ENCODE measurements at places on chromosomes 4 and X.

DNA sequence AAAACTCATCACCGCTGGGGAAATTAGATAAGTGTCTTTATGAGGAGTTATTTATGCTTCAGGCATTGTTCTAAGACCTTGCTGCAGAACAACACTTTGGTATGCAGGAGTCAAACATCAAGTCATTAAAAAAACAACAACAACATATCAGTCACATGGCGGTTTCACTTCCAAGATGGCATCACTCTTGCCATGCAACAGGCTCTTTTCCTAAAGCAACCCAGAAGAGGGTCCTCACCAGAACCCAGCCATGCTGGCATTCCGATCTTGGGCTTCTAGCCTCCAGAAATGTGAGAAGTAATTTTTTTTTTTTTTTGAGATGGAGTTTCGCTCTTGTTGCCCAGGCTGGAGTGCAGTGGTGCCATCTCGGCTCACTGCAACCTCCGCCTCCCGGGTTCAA is 8.7 kb upstream of the RBMX start:
- DNase-seq, result no peak

DNA sequence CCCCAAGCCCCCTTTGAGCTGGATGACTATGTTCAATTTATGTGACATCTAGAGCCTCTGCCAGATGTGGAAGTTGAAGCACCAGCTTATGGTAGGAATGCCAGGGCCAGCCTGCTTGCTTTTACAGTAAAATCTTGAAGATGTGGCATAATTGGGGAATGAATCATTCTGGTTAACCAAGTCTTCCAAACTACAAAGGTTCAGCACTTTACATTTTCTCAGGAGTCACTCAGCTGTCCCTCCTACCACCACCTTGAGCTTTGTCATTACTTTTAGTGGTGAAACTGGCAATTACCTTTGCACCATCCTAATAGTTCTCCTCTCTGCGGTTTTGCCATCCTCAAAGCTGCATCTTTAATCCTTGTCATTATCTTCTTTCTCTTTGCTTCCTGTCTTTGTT is 172.2 kb downstream of the HS6ST2 start:
- no peak for DNase-seq

- DNase-seq, result peak; percentile 89
These were observed 107.5 kb upstream of the ACSL4 start for GRCh38 chrX:109840585-109840984.

DNA sequence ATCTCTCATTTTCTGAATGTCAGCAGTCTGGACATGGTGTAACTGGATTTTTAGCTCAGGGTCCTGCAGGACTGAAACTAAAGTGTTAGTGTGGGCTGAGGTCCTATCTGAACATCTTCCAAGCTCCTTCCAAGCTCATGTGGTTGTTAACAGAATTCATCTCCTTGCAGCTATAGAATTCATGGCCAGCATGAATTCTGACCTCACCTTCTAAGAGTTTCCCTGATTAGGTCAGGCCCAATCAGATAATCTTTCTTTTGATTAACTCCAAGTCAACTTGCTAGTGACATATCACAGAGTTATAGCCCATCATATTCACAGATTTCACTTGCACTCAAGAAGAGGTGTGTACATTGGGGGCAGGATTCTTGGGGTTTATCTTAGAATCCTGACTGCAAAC is 59.5 kb downstream of the LIMCH1 start:
- no peak for DNase-seq

- peak; percentile 4 for DNase-seq
These were observed 40.2 kb upstream of the NDNF start for GRCh38 chr4:121112530-121112929.

- DNase-seq, result no peak
These were observed 75.9 kb downstream of the QRFPR start for GRCh38 chr4:121304893-121305292.

Data from SK-MEL-5 (cell line).